ENCODE measurements at places on chromosomes 3 and 15. TPM values are rescaled to one million over a fixed set of nuclear protein-coding genes. Genes with fewer than 3 reads are reported as not detected.

The SMCO1 gene
- total RNA-seq = 1.7 TPM

DNA sequence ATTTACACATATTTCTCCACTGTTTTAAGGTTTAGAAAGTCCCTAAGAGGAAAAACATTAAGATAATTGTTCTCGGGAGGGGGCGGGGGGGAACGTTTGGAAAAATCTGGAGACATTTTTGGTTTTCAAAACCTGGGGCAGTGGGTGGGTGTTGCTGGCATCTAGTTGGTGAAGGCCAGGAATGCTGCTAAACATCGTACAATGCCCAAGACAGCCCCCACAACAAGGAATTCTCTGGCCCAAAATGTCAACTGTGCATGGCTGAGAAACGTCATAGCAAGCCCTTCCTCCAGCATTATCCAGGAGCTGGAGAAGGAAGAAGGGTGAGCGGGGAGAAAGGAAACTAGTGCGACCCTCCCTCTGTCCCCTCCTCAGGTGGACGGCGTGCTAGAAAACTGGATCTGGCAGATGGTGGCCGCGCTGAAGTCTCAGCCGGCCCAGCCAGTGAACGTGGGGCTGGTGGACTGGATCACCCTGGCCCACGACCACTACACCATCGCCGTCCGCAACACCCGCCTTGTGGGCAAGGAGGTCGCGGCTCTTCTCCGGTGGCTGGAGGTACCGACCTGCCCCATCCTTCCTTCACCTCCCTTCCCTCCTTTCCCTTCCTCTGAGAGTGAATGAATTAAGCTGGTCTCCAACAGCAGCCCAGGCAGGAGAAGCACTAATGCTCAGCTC is 109.8 kb downstream of the LIPC start:
- no peak for DNase-seq

DNA sequence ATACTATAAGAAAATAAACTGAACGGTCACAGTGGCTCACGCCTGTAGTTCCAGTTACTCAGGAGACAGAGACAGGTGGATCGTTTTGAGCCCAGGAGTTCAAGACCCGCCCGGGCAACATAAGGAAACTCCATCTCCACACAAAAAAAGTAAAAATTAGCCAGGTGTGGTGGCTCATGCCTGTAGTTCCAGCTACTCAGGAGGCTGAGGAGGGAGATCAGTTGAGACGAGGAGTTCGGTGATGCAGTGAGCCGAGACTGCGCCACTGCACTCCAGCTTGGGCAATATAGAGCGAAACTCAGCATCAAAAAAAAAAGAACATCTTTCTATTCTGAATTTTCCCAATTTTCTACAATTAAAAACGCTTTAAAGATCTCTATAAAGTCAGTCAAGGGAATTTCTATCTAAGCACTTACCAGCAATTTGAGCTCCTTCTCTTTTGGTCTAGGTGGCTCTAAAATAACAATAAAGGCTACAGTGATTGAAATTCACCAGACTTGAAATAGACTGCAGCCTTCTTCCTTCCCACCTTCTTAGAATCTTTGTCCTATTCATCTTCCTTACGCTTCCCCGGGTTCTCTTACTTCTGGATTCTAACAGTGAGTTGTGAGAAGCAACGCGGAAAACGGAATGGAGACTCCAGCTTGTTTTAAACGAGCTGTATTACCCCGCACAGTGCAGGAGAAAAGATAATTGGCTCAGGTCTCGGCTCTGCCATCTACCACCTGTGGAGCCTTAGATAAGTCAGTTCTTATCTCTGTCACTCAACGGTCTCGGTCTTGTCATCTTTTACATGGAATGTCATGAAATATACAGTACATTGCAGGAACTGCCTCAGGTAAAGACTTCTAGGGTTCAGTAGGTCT is 812 bp upstream of the SEC62 start:
- no peak for DNase-seq

The PFKFB4 gene
- total RNA-seq = 2.2 TPM

Measured in gastrocnemius medialis (tissue), 4 donors.